Fibroblast of skin of right quadriceps (primary cell): ENCODE measurements at places on chromosomes 1 and 21.

- no peak for DNase-seq
These were observed 5.5 kb upstream of the TBX15 start for GRCh38 chr1:118993700-118994026.

DNA sequence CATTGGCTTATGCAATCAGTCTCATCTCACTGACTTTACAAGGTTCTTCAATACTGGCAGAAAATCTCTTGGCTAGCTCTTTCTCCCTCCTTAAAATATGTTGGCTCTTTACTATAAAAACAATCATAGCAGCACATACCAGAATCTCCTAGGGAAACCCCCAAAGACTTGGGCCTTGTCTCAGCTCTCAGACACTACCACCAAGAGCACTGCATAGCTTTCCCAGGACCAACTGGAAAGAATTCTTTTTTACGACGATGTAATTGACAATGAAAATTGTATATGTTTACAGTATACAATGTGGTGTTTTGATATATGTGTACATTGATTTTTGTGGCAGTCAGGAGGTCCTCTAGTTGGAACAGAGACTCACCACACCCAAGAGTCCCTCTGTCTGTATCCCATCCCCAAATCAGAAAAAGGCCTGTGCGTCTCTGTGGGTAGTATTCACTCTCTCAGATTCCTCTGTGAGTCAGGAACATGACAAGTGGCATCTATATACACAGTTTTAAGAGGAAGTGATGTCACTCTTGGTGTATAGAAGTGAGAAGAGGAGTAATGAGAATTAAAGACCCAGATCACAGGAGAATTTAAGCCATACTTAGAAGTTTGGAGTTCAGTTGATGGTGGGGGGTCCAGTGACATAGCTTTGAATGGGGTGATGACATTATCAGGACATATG is 21.1 kb downstream of the SMAP2 start:
- peak; percentile 57 for DNase-seq

GRCh38 chr1:208048904-208049303 is 138.0 kb upstream of the CD34 start:
- no peak for DNase-seq

GRCh38 chr1:145858238-145858900 is 512 bp downstream of the PIAS3 start:
- DNase-seq, result peak; percentile 38

- DNase-seq, result peak; percentile 23
These were observed 1.1 kb upstream of the LCK start for GRCh38 chr1:32249831-32250525.

DNA sequence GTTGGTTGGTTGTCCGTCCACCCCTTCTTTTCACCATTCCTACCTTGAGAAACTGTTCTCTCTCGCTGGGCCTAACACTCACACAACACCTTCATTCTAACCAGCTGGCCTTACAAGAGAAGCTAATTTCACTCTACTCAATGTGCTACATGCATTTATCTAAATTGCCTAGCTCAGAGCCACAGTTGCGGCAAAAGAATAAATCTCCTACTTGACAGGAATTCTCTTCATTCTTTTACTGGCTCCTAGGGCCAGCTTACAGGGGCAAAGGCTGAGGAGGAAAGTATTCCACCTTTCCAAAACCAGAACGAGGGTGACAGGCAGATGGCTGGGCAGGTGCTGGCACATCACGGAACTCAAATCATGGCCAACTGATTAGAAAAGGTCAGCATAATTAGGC is 6.5 kb downstream of the F3 start:
- no peak for DNase-seq

GRCh38 chr21:37100316-37100715 is 27.3 kb downstream of the TTC3 start:
- no peak for DNase-seq

- no peak for DNase-seq
These were observed 2.0 kb downstream of the ZDHHC18 start for GRCh38 chr1:26828411-26828991.

DNA sequence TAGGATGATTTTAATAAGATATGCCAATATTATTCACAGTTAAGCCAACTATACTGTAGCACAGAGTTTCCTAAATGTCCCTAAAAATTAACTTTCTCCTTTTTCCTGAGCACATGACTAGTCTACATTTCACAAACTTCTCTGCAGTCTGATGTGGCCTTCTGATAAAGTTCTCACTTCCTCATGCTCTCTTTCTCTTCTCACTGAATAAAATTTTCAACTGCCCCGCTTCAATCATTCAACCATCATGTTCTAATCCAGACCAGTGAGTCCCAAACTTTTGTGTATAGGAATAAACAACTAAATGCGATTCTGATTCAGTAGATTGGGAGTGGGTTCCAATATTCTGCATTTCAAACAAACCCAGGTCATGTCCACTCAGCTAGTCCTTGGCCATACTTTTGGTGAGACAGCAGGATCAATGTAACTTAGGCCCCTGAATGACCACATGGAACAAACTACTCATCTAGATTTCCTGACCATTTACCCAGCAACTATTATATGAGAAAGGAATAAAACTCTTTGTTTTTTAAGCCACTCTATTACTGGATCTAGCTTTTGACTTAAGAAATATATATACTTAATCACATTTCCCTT is 20.1 kb downstream of the TUT4 start:
- DNase-seq, result no peak

DNA sequence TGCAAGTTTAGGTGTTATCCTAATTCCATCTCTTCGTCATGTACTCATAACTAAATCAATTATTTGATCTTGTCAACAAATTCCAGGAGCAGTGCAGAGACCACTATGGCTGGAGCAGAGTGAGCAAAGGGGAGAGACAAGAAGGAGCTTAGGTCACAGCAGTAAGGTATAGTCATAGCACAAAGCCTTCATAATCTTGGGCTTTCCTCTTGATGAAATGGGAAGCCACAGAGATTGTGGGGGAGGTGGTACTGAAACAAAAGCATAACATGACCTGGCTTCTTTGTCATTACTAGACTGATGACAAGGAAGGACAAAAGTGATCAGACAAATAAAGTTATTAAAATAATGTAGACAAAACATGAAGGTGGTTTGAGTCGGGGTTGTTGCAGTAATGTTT is 60.1 kb upstream of the PTGS2 start:
- no peak for DNase-seq

- no peak for DNase-seq
These were observed 55.8 kb downstream of the ELK4 start for GRCh38 chr1:205576011-205576410.

GRCh38 chr21:45450423-45451090 is 45.6 kb downstream of the COL18A1 start:
- DNase-seq, result no peak

DNA sequence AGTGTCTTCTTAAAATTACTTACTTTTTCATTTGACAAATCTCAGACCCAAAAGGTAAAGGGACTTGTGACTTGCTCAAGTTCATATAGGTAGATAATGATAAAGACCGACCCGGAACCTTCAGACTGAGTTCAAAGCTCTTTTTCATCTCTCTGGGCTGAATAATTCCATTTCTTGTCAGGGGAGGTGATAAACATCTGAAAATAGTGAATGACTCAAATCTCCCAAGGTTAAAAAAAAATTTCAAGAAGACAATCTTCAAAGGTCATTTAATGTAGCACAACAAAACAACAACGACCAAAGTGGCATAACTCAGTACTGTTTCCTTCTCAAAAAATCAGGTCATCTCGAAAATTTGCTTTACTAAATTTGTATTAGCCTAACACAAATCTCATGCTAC is 20.6 kb downstream of the LUZP1 start:
- DNase-seq, result no peak

- no peak for DNase-seq
These were observed 7.2 kb downstream of the C1orf35 start for GRCh38 chr1:228095938-228096337.
